ENCODE measurements at places on chromosomes 7 and 10.

DNA sequence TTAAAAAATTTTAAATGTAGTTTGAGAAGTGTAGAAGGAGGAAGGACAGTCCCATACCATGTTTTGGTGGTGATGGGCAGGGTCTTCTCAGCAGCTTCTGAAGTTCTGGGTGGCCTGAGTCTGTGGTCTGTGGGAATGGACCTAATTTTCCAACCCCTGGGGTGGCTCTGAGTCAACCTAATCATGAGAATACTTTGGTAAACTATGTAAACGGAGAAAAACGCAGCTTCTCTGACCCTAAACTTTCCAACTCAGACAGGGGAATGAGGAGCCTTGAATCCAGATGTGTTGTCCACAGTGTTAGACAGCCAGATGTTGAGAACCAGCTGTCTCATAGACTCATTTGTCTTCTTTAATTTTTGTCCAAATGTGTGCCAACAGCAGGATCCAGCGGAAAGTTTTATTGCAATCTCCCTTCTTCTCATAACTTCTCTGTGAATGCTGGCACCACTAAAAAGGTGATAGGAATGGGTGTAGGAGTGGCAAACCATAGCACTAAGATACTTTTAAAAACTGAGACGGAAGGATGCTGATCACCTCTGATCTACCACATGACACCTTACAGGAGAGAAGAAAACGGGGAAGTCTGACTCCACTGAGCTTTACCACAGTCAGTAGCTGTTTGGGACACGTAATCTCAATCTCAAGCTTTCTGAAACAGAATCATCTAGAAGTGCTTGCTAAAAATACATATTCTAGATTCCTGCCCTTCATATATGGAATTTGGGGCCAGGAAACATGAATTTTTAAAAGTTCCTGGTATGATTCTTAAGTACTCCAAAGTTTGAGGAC lies 90.5 kb upstream of the PHYHIPL start:
- DNase-seq, result no peak

DNA sequence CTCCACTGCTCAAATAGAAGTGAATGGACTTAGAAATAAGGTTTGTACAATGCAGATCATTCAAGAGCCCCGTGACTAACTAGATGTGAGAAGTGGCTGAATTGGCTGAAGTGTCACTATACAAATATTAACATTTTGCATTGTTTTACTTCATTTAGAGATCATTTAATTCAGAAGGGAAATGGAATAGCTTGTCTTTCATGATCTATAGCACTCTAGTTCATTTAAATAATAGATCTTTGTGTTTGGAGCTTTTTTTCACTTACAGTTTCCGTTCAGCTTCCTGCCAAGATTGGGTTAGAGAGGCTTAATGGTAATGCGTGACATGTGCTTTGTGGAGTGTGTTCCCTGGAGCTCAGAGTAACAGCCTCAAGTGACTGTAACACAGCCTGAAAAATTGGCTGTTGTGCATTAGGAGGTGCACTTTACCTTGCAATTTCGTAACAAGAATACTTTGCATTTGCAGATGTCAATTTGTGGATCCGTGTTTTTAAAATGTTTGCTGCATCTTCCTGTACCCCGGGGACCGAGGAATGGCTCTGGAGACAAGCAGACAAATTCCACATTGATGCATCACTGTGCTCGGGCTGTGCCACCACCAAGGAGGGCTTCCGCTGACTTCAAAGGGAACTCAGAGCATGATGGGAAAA lies 170.3 kb downstream of the NRP1 start:
- DNase-seq, result no peak

- no peak for DNase-seq
Measured at GRCh38 chr7:45919231-45919784, 1.8 kb downstream of the IGFBP3 start.

DNA sequence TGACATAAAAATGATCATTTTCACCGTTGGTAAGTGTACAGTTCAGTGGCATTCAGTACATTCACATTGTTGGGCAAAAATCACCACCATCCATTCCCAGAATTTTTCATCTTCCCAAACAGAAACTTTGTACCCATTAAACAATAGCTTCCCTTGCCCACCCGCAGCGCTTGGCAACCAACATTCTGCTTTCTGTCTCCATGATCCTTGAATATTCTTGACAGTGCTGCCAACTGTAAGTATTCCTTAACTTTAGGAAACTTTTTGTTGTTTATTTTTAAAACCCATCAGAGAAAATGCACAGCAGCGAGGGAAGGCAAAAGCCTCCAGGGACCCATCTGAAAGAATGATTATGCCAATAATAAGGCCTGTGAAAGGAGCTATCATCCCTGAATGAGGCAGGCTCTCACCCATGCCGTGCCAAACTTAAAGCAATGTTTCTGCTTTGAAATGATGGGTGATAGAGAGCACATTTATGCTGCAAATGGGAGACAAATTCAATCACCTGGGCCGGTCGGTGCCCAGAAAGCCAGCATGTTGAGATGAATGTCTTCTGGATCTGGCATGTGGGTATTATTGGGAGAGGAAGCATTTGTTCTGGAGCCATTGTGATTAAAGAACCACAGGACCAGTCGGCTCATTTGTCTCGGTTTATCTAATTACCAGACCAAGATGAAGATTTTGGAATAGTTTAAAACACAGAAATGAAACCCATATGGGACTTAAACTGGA lies 202.1 kb upstream of the NPVF start:
- no peak for DNase-seq

- DNase-seq, result no peak
Measured at GRCh38 chr7:101581891-101582290, 47.2 kb downstream of the MYL10 start.

- no peak for DNase-seq
Measured at GRCh38 chr7:964401-965231, 10.1 kb upstream of the ADAP1 start.

DNA sequence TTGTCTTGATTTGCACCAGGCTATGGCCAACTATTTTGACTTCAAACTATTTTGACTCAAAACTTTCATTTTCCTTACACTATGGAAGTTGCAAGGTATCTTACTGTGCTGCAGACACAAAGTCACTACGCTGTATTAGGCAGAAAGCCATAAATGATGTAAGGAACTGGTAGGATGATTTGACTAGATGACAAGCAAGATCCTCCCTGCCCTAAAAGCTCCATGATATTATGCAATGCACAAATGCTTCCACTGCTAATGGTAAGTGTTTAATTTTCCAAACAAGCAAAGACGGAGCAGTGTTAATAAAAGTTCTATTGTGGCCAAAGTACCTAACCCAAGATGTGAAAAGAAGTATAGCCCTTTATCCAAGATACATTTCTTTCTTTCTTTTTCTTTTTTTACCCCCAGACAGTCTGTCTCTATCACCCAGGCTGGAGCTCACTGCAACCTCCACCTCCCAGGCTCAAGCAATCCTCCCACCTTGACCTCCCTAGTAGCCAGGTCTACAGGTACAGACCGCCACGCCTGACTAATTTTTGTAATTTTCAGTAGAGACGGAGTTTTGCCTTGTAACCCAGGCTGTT lies 98.2 kb downstream of the ANK3 start:
- no peak for DNase-seq

GRCh38 chr7:594212-594913 lies 74.7 kb upstream of the PDGFA start:
- no peak for DNase-seq

DNA sequence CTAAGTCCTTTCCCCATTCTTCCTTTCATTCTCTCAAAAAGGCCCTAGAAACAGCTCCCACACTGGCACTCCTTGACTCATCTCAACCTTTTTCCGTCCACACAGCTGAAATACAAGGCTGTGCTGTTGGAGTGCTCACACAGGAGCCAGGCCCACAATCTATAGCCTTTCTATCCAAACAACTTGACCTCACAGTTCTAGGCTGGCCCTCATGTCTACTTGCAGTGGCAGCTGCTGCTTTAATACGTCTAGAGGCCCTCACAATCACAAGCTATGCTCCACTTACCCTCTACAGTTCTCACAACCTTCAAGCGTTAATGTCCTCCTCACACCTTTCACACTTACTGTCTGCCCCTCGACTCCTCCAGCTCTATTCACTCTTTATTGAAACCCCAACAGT lies 12.0 kb upstream of the LRRC61 start:
- no peak for DNase-seq

DNA sequence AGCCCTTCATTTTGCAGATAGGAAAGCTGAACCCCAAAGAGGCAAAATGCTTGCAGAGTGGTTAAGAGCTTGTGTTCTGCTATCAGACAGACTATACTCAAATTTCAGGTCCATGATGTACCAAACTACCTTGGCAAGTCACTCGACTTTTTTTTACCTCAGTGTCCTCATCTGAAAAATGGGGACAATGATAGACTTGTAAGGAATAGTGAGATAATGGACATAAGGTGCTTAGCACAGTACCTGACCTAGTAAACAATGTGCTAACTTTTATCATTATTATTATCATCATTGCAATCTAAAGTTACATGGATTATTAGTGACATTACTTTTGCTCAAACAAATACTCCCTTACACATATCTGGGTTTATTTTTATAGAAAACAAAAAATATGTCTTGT lies 79.4 kb upstream of the ARID5B start:
- no peak for DNase-seq

GRCh38 chr10:70986623-70986950 lies 98.2 kb upstream of the PCBD1 start:
- DNase-seq, result no peak

DNA sequence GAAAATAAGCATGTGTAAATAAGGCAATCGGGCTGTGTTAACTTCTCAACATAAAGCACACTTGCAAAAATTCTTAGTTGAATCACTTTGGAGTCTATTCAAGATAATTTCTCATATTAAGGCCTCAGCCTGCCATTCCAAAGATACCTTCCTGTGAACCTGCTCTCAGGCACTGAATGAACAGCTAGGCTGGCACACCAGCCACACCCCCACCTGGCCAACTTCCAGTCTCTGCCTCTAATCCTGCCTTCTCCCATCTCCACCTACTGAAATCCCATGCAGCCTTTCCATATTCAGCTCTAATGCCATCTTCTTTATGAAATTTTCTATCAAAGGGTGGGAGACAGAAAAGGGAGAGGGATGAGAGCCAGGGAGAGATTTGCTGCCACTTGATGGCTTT lies 17.1 kb upstream of the MACROH2A2 start:
- DNase-seq, result no peak

DNA sequence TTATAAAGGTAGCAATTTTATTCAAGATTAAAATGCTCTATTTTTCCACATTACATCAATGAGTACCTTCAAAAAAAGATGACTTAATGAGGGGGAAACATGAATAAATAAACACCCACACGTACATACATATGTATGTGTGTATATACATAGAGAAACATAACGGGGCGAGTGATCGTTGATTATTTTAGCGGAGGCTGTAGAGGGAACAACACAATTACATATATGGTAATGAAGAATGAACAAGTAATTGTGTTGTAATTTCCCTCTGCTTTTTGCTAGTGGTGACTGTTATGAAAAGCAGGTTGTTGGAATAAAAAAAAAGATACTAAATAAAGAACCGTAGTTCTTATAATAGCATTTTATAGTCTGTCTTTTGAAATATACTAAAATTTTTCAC lies 63.2 kb downstream of the CACNB2 start:
- DNase-seq, result no peak

GRCh38 chr10:29880856-29881255 lies 178.5 kb downstream of the JCAD start:
- no peak for DNase-seq

DNA sequence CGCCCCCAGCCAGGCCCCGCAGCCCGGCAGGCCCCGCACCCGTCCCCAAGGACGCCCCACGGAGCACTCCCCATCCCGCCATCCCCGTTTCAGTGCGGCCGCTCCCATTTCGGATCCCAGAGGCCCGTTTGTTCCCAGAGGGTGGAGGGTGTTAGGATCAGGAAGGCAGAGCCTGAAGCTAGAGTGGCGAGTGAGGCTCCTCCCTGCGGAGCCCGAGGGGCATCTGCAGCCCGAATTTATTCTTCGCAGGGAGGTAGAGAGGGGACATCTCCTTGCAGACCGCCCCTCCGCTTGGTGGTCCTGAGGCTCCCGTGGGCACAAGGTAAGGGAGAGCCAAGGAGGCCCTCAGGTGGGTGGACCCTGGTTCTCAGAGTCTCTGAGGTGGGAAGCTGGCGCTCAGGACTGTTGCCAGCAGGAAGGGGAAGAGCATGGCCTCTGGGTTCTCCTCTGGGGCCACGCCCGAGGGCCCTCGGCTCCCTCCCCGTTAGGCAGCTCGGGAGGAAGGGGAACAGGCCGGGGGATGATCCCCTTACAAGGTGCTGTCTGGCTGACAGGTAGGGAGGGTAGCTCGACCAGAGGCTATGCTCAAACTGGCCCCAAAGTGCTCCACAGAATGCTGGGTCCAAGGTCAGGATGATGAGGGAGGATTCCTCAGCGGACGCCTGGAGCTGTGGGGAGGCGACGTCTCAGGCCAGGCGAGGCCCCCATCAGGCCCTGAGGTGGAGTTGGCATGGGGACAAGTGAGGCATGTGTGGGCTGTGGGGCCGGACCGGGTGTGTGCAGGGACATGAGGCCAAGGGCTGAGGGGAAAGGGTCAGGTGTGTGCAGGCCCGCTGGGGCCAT lies 17.4 kb downstream of the POLL start:
- no peak for DNase-seq

DNA sequence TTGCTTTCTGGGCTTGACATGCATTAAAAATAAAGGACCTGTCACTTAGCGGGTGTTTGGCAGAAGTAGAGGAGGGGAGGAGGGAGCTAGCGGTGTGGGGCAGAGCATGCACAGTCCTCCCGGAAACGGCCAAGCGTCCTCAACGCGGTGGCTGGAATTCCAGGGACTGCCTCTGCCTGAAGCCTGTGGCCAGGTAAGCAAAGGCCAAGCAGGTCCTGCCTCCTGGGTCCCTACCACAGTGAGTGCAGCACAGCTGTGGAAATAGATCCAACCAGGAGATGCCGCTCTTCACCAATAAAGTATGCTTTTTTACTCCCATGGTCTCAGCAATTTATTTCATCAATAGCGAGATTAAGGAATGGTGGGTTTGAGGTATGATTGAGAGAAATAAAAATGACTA lies 323.4 kb downstream of the WDR37 start:
- DNase-seq, result no peak

GRCh38 chr7:75984130-75985008 lies 10.0 kb downstream of the TMEM120A start:
- no peak for DNase-seq

- DNase-seq, result no peak
Measured at GRCh38 chr7:76202666-76203030, 952 bp downstream of the SRRM3 start.

Data from Caco-2 (cell line).